ENCODE measurements at places on chromosomes 11 and 22.

GRCh38 chr22:37196539-37197450, 8.7 kb upstream of the C1QTNF6 start:
- DNase-seq = no peak

GRCh38 chr22:40747361-40747760, 68.1 kb downstream of the MCHR1 start:
- DNase-seq = no peak

DNA sequence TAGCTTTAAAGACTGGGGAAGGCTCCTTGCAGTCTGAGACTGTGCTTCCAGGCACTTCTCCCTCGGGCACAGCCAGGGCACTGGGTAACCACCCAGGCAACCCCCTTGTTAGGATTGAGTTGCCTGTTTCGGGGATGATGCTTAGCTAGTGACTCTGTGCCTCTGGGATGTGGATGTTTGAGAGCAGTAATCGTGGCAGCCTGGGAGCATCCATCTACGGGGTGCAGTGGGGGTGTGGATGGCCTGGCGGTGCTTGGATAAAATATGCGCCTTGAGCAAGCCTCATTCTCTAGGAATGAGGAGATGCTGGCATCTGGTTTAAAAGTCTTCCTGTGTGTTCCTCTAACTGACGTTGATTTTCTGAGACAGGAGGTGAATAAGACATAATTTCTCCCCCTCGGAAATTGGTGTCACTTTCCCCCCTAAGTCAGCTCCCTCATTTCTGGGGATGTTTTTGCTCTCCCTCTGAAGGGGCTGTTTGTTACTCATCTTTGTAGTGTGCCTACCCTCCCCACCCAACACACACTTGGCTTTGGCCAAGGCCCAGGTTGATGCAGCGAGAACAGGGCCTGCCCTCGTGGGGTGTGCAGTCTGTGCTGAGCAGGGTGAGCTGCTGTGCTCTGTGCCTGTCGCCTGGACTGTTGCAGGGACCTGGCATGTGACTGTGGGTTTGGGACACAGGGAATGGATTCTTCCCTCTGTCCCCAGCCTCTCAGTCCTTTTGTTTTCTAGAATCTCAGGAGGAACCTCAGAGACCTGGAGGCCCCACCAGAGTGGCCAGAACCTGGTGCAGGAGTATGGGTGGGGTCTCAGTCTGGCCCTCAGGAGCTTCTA, 2.0 kb downstream of the GNAZ start:
- no peak for DNase-seq

DNA sequence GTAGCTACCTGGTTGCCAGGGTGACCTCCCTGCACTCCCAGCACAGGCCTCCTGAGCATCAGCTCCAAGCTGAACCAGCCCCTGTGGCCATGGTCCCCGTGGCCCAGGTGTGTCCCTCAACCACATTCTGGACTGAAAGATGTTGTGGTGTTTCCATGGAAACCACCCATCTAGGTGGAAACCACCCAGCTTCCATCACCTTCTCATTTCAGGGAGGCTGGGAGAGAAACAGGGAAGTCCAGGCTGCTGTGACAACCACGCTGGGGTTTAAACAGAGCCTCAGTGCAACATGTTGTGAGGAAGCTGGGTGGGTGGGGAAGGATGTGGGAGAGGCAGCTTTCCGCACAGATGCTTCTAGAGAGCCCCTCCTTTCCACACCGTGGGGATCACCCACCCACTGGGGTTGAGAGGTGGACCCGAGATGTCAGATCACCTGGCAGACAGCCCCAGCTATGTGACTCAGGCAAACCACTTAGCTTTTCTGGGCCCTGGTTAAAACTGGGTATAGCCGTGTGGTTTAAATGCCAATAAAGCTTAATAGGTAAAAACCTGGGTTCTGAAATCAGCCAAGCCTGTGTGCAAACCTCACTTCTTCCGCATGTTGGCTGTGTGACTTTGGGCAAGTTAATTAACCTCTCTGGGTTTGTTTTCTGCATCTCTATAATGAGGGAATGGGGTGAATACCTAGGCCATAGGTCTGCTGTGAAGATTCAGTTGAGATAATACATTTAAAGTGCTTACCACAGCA, 46.4 kb downstream of the CD82 start:
- DNase-seq = peak; percentile 82

- DNase-seq = no peak
These were observed 927.9 kb downstream of the OPCML start for GRCh38 chr11:132604431-132604830.

GRCh38 chr11:134266841-134267251, 9.3 kb upstream of the GLB1L3 start:
- no peak for DNase-seq

DNA sequence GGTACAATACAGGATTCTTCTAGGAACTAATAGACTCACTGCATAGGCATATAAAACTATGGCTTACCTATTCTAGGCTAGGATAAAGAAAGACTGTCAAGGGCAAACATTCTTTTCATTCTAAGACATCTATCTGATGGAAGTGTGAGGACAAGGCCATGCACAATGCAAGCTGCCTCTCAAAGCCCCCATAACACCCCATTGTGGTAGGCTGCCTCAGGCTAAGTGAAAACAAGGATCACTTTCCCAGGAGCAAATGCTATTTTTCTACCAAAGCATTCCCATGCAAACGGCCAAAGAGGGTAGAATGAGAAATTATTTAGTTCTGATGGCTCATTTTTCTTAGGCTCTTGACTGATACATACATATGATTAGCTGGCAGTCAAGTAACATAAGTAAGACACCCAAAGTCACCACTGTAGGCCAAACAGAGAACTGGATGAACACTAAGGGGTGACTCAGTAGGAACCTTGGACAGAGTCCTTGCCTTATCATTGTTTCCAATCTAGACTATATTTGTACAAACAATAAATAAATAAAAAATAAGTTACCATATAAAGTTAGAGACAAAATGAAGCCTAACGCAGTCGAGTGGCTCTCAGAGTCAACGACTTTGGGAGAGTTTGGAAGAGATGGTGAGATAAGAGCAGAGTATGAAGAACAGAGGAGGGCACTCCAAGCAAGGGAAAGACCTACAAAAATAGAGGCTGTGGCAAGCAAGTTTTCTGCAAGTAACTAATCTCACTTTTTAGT, 303.6 kb downstream of the SBF2 start:
- no peak for DNase-seq

- DNase-seq = no peak
These were observed 8.0 kb downstream of the IGHMBP2 start for GRCh38 chr11:68911731-68912130.

DNA sequence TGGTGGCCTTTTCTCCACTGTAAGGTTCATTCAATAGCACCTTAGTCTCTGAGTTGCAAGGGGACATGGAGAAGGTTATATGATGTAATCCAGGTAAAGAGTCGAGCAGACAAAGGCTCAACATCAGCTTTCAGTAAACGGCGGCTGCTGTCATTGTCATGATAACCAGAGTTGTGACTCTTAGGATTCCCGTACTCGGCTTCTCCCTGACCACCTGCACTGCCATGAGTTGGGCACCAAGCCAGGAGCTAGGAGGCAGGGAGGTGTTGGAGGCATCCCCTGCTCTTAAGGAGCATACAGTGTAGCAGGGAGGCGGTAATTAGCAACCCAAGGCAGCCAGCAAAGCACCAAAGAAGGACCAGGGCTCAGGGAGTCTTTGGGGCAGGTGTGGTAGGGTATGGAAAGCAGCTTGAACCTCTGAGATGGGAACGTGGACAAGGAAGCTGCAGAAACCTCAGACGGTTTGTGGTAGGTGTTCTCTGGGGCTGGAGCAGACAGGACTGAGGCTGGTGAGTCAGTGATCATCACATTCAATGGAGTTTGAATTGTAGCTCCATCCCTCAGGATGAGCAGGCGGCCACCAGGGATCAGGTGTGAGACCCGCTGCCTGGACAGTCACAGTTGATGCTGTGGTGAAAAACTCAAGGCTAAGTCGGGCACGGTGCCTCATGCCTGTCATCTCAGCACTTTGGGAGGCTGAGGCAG, 31.7 kb downstream of the LIF start:
- DNase-seq = no peak

DNA sequence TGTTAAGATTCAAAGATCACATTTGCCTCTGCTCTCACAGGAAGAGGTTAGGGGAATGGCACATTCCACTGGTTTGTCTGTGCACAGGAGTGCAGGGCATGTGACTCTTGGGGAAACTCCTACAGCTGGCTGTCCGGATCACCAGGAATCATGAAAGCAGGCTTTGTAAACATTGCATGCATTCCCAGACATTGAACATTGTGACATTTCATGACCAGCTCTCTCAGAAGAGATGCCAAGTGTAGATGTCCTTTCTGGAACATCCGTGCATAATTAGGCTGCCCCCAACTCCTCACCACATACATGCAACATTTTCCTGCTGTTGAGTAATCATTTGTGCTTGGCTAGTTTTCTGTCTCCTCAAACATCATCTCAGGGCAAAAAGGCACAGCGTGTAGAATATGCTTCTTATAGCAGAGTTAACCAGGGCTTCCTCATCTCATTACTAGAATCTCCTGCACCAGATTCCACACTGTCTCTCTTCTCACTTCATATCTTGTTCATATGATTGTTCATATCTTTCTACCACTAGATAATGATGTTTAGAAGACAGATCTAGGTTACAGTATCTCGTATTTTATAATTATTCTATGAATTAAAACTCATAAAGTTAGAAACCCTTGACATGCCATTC, 694.7 kb downstream of the NTM start:
- no peak for DNase-seq

- DNase-seq = no peak
These were observed 4.3 kb downstream of the C1QTNF6 start for GRCh38 chr22:37183432-37184379.

DNA sequence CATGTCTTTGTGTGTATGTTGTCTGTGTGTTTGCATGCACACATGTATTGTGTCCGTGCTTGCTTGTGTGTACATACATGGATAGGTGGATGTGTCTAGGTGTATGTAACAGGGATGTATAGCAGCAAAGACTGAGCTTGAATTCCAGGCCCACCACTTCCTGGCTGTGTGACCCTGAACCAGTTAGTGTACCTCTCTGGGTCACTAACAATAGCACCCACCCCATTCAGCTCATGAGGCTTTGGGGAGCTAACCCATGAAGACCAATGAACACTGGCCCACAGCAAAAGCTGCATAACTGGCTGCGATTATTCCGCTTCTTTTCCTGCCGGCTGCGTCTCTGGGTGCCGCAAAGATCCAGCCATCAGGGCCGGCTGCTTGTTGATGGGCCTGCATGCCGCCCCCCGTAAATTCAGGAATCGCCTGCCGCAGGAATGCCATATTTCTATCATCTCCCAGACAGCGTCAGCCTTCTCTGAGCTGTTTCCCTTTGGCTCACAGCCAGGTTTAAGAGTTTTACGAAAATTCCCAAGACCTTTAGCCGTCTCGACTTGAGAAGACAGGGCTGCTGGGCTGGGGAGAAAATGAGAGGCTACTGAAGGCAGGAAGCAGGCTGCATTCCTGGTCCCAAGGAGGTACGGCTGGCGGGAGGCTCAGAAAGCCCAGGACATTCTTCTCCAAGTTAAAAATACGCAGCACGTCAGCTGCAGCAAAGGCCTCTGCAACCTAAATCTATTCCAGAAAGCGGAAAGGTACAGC, 224.6 kb downstream of the MN1 start:
- DNase-seq = no peak

- DNase-seq = no peak
These were observed 39.0 kb downstream of the SLC22A12 start for GRCh38 chr11:64629796-64630562.

DNA sequence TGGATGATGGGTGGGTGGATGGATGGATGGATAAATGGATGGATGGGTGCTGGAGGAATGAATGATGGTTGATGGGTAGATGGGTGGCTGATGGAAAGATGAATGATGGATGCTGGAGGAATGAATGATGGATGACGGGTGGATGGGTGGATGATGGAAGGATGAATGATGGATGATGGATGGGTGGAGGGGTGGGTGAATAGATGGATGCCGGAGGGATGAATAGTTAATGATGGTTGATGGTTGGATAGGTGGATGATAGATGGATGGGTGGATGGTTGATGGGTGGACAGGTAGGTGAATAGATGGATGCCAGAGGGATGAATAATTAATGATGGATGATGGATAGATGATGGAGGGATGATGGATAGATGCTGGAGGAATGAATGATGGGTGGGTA, 41.4 kb downstream of the ANO1 start:
- DNase-seq = no peak

DNA sequence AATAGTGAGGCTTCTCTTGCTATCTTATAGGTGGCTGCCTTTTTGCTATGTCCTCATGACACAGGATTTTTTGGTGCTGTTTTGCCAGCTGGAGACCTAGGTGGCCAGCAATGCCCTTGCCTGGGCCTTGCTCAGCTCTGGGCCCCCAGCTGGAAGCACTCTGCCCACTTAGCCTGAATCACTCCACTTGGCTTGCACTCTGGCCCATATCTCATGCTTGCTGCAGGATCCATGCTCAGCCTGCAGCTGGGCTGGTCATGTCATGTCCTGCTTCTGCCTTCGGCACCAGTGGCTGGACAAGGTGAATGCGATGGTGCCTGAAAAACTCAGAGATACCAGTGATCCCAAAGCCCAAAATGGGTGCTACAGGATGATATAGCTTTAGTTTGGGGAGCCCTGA, 818.6 kb upstream of the FAT3 start:
- no peak for DNase-seq

DNA sequence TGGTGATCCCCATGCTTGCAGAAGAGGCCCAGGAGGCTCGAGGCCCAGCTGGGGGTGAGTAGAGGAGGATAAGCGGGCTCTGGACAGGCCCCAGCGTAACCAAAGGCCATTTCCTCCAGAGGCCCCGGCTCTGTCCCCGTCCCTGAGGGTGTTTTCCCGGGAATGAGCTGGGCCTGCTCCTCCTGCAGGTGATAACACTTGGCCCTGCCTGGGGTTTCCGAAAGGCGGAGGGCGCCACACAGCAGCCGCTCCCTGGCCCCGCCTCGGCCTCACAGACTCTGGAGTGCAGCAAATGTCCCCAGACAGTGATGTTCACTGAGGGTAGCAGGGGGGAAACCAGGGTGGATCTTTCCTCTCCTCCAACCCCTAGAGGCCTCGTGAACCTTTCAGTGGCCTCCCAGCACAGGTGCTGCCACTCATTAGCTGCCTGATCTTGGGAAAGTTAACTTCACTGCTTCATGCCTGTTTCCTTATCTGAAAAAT, 10.5 kb upstream of the MGAT3 start:
- no peak for DNase-seq

DNA sequence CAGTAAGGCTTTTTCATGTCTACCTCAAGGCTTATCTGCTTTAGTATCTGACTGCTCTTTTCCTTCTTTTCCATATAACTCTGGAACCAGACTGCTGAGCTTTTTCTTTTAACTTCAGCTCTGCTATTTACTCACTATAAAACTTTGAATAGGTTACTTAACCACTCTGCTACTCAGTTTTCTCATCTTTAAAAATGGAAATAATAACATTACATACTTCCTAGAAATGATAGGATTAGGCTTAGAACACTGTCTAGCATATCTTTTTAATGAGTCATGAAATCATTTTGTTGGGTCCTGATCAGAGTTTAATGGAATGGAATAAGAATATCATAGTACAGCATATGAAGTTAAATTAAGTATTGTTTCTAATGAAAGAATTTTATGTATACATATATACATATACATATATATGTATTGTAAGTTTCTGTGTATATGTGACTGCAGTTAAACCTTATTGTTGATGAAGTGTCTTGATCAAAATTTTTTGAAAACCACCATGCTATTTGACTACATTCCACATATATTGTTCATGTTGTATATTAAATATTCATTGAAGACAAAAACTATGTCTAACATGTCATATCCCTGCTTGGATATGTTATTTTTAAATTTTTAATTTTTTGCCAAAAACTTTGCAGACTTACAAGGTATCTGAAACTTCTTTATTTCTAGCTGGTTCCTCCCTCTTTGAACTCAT, 120.2 kb downstream of the METTL15 start:
- DNase-seq = no peak

GRCh38 chr11:7582338-7582985, 68.7 kb downstream of the PPFIBP2 start:
- no peak for DNase-seq

- no peak for DNase-seq
These were observed 99.7 kb upstream of the SYT13 start for GRCh38 chr11:45385844-45386243.

All from activated CD8-positive, alpha-beta memory T cell treated with anti-CD3 and anti-CD28 coated beads for 4 hours (primary cell).